ENCODE measurements at places on chromosomes 12 and 14.

DNA sequence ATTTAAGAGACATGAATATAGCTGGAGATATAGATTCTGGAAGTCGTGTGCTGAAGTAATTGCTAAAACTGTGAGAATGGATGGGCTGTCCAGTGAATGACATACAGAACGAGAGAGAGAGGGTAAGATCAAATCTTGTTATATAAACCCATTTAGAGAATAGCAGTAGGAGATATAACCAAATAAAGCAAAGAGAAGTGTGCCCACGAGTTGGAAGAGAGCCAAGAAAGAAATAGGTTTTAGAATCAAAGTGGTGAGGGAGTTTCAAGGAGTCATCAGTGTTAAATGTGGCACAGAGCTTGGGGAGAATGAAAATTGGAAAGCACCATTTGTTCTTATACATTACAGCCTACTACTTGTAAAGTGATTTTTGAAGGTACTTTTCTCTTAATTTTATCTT is 19.2 kb downstream of the TOGARAM1 start:
- H3K4me1 ChIP-seq, result peaks cover 23% of the 10 kb centered on the region
- H3K27me3 ChIP-seq, result no peaks in the 10 kb centered on the region
- no peak overlapping the region for H3K27ac ChIP-seq
- DNase-seq, result no peak
- no peak overlapping the region for H3K4me3 ChIP-seq
- H3K36me3 ChIP-seq, result peaks cover 2% of the 10 kb centered on the region

GRCh38 chr12:80837342-80837978 is 100.3 kb downstream of the LIN7A start:
- no peaks in the 10 kb centered on the region for H3K36me3 ChIP-seq
- no peaks in the 10 kb centered on the region for H3K27me3 ChIP-seq
- H3K4me3 ChIP-seq, result no peak overlapping the region
- no peak for DNase-seq
- H3K4me1 ChIP-seq, result no peaks in the 10 kb centered on the region

DNA sequence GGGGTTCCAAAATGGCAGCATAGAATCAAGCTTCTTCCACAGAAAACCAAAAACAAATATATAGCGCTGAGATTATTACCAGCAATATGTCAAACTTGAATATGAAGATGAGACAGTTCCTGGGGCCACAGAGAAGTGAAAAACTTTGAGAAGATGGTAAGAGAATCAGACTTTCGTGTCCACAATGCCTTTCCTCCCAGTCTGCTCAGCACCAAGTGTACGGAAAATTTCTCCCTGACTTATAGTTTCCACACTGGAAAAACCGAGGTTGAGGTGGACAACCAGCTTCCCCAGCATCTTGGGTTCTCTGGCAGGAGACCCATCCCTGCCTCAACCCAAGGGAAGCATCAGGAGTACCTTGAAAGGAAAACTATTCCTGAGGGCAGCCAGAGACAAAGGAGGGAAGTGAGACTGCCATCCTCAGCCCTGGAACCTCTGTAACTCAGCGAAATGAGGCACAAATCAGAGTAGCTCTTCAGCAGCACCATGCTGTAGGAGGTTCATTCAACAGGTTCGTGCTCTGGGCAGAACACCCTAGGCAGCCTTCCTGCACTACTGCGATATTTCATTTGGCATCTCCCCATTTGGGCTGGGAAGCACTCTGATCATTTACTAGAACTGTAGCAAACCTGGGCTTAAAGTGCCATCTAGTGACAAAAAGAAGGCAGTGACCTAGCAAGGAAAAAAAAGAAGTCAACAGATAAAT is 52.4 kb upstream of the CAPRIN2 start:
- peaks cover 4% of the 10 kb centered on the region for H3K36me3 ChIP-seq
- H3K27me3 ChIP-seq, result peaks cover 15% of the 10 kb centered on the region
- peak; percentile 59 for DNase-seq

DNA sequence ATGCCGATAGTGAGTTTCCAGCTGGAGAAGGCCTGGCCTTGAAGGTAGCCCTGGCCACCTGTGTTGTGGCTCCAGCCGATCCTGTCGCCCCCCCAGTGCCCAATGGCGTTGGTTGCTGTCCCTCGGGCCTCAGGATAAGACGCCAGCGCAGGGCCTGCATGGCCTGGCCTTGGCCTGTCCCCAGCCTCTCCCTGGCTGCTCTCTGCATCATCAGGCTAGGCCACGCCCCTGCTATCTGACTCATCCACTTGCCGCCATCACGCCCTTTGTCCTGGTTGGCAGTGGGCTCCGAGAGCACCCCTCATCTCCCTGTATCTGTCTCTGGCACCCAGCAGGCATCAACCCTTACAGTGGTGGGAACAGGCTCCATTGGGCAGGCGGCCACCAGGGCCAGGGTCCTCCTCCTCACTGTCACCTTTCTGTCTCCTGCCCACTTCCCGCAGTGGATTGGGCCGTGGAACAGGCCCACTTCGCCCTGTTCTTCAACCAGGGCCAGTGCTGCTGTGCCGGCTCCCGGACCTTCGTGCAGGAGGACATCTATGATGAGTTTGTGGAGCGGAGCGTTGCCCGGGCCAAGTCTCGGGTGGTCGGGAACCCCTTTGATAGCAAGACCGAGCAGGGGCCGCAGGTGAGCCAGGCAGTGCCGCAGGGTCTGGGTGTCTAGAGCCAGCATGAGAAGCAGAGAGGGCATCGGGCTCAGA is 25.6 kb downstream of the ALDH2 start:
- H3K27me3 ChIP-seq, result no peaks in the 10 kb centered on the region
- no peaks in the 10 kb centered on the region for H3K36me3 ChIP-seq
- H3K27ac ChIP-seq, result no peak overlapping the region
- peak; percentile 60 for DNase-seq
- no peak overlapping the region for H3K4me3 ChIP-seq
- no peaks in the 10 kb centered on the region for H3K4me1 ChIP-seq

GRCh38 chr12:16352481-16352880 is 5.0 kb downstream of the MGST1 start:
- H3K27ac ChIP-seq, result no peak overlapping the region
- no peak for DNase-seq
- H3K4me1 ChIP-seq, result no peaks in the 10 kb centered on the region
- no peak overlapping the region for H3K4me3 ChIP-seq

GRCh38 chr12:24127919-24128721 is 178.7 kb upstream of the SOX5 start:
- no peak for DNase-seq
- H3K4me1 ChIP-seq, result no peaks in the 10 kb centered on the region
- H3K27me3 ChIP-seq, result no peaks in the 10 kb centered on the region

DNA sequence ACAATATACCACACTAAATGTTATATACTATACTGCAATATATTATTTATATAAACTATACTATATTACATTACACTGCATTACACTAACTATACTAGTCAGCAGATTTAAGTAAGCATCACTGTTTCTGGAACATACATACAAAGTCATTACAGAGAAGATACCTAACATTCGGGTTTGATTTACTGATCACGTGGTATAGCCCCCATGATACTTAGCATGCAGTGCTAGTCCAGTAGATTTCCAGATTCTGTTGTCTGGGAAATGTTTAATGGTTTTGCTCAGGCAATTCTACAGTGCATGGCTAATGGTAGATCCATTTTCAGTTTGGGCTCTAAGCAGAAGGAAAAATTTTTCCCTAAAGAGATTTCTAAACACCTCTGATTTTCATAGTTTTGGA is 403.7 kb upstream of the TMTC1 start:
- no peak for DNase-seq
- no peaks in the 10 kb centered on the region for H3K27me3 ChIP-seq
- no peaks in the 10 kb centered on the region for H3K4me1 ChIP-seq
- no peak overlapping the region for H3K27ac ChIP-seq
- no peaks in the 10 kb centered on the region for H3K36me3 ChIP-seq

GRCh38 chr12:98259693-98260092 is 255.7 kb upstream of the TMPO start:
- H3K4me1 ChIP-seq, result no peaks in the 10 kb centered on the region
- H3K36me3 ChIP-seq, result no peaks in the 10 kb centered on the region
- no peak overlapping the region for H3K4me3 ChIP-seq
- no peak for DNase-seq
- peaks cover 11% of the 10 kb centered on the region for H3K27me3 ChIP-seq
- H3K27ac ChIP-seq, result no peak overlapping the region

GRCh38 chr12:91483471-91483985 is 300.9 kb upstream of the DCN start:
- H3K27me3 ChIP-seq, result no peaks in the 10 kb centered on the region
- H3K4me1 ChIP-seq, result no peaks in the 10 kb centered on the region
- no peak overlapping the region for H3K27ac ChIP-seq
- no peak for DNase-seq

DNA sequence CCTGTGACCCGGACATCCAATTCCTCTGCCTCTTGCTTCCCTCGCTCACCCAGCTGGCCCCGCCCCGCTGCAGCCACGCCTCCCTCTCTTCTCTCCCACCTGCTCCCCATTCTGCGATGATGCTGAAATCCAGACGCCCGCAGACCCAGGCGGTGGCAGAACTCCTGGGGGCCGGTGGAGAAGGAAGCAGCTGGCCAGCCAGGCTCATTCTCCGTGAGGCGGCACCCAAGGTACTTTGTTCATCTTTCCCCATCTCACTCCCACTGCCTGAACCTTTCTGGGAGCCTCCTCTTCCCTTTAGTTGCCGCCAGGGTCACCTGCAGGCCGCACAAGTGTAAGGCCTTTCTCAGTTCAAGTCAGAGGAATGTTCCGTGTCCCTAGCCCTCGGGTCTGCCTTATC is 35.7 kb downstream of the FOXN4 start:
- H3K4me3 ChIP-seq, result no peak overlapping the region
- peaks cover 15% of the 10 kb centered on the region for H3K27me3 ChIP-seq
- no peaks in the 10 kb centered on the region for H3K4me1 ChIP-seq
- DNase-seq, result no peak
- no peak overlapping the region for H3K27ac ChIP-seq
- H3K36me3 ChIP-seq, result no peaks in the 10 kb centered on the region
